ENCODE measurements at places on chromosomes 3 and 15.

DNA sequence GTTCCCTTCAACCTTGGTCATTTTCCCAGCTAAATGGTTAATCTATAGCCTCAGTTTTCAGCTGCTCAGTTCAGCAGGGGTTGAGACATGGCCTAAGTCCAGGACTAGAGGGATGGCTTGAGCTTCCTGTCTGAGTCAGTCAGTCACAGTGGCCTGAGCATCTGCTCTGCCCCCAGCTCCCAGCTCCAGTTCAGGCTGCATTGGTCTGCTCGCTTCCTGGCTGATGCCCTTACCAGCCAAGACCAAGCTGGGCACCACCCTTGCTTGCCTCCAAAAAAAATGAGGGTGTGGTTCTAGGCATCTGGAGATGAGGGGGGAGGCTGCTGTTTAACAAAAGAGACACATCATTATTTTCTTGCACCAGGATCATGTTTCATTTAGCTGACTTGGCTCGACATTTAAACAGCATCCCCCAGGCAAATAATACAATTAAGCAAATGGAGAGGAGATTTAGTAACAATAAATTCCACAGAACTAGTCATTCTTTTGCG is 70.7 kb downstream of the WNT5A start:
- peak; percentile 79 for DNase-seq

- no peak for DNase-seq
Measured at GRCh38 chr3:181932039-181932438, 220.3 kb downstream of the SOX2 start.

- DNase-seq: no peak
Measured at GRCh38 chr3:12822725-12823373, 18.5 kb downstream of the RPL32 start.

DNA sequence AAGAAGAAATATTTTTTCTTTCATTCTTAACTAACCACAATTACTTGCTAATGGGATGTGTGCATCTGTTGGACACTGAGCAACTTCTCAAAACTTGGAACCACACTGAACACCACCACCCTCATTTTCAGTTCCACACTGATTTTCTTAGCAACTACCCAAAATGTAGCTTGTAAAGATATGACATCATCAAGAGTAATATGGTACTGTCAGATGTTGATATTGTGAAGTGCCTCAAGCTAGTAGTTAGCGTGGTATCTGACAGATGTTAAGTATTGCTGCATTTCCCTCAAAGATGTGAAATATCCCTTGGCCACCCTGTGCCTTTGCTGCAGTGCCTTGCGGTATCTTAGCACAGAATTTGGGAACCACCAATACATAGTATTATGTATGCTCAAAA is 9.3 kb downstream of the RFTN1 start:
- DNase-seq: peak; percentile 62

DNA sequence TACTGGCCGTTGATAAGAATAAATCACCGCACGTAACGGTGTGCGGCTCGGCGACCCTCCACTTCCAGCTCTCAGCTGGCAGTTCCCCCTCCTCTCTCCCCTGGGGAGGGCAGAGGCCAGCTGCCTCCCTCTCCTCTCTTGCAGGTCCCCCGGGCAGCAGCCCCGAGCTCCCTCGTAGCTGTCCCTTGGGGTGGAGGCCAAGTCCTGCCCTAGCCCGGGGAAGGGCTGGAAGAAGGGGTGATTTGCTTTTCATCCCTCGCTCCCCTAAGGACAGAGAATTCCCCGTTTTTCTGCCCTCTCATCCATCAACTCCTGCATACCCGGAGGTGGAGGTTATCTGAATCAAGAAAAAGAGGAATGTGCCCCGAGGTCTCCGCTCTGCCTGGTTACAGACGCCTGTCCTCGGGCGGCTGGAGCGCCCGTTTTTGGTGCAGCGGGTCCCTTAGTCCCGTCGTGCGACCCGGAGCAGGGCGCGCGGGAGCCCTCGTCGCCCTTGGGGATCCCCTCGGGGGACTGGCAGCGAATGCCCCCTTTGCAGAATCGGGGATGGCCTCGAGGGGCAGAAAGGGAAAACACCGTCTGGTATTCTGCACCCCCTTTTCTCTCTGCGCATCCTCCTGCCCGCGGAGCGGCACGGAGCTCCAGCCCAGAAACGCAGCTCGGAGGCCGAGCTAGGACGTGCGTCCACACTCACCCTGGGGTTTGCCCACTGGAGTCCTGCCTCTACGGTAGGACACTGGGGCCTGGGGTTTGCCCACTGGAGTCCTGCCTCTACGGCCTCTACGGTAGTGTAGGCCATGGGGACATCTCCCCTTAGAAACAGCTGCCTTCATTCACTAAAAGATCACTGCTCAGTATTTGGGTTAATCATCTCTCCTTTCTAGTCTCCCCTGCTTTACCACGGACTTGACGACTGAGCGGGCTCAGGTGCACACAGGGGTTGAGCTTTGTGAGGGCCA is 2.2 kb downstream of the PTPRG start:
- DNase-seq: no peak

DNA sequence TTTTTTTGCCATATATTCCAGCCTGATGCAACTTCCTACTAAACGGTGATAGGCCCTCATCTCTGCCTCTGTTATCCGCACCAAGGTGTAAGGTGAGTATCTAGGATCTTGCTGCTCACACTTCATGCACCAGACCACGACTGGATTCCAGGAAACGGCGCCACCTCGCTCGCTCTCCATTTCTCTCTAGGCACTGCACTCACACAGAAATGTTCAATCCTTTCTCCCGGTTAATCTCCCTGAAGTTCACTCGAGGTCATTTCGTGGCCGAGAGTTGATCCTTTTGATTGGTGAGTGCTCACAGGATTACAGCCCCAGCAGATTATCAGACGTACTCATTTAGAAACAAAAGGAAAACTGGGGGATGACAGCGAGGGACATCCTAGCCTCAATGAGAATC is 28.1 kb downstream of the MCF2L2 start:
- no peak for DNase-seq

- no peak for DNase-seq
Measured at GRCh38 chr3:61094608-61095007, 156.6 kb downstream of the FHIT start.

DNA sequence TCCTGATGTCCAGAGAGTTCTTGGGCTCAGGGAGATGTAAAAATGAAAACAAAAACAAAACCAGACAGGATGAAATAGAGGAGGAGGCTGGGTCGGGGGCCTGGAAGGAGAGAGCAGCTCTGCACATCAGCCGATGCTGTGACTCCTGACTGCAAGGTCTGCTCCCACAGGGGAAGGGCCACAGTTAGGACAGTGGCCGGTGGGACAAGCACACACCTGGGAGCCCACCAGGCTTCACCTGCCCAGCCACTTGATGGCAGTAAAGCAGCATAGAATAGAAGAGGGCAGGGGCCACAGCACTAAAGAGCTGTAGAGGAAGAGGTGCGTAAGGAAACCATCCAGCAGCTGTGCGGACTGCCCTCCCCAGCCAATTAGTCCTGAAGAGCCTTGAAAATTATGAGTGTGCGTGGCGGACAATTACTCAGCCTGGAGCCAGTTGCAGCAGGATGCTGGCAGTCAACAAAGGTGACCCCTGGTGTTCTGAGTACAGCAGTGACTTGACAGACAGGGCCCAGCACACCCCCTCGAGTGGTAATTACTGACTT is 29.8 kb downstream of the ALS2CL start:
- no peak for DNase-seq

GRCh38 chr15:98231696-98232440 is 271.4 kb downstream of the ARRDC4 start:
- DNase-seq: peak; percentile 14

GRCh38 chr15:80264031-80264430 is 12.0 kb upstream of the CTXND1 start:
- DNase-seq: no peak

DNA sequence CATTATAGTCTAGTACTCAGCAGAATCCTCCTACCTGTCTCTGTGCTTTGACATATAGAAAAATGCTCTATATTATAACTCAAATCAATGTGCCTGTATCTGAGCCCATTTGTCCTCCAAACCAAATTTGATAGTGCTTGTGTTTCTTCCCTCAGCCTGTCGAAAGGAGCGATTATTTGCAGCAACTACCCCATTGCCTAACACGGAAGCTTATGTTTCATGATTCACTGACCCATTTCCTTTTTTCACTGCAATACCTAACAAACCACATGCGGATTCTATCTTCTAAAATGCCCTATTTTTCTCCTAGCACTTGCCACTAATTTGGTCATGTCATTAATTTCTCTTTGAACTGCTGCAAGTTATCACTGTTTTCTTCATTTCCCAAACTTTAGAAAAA is 1220.6 kb upstream of the CADM2 start:
- DNase-seq: no peak

GRCh38 chr3:52596658-52597265 is 60.4 kb downstream of the UQCC5 start:
- DNase-seq: no peak

GRCh38 chr3:9552252-9552999 is 1.2 kb downstream of the LHFPL4 start:
- DNase-seq: peak; percentile 7

- no peak for DNase-seq
Measured at GRCh38 chr3:77931255-77932009, 891.5 kb downstream of the ROBO2 start.

GRCh38 chr15:38243278-38244055 is 9.2 kb upstream of the SPRED1 start:
- no peak for DNase-seq

GRCh38 chr15:71133747-71134472 is 18.6 kb downstream of the THSD4 start:
- no peak for DNase-seq

DNA sequence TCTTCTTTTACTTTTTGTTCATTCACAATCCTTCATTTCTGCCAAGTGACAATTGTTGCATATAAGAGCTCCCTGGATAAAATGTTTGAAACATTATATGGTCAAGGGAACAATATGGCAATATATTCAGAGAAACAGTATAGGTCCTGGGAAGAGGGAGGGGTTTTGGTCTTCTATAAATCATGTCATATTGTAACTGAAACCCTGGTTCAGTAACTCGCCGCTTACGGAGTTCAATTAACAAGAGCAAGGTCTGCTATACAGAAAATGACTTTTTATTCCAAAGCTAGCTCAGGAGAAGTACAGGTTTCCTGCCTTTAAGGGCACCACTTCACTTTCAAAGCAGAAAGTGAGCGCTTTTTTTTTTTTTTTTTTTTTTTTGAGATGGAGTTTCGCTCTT is 522.1 kb upstream of the TGFBR2 start:
- no peak for DNase-seq

DNA sequence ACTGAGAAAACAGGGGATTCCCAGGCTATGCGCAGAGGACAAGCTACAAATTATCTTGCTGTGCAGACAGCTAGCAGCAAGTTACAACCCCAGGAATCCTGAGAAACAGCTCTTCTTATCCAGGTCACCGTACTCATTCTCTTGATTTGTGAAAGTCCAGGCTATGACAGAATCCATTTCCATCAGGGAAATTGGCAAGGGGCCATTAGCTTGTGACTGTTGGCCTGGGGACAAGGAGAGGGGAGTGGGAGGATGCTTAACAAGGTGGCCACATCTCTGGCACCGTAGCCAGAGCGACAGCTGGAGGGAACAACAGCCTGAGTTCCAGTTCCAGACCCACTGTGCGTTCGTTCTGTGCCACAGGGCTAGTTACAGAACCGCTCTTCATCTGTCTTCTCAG is 44.9 kb upstream of the PLXNA1 start:
- no peak for DNase-seq

- no peak for DNase-seq
Measured at GRCh38 chr3:150480877-150481276, 65.4 kb downstream of the SERP1 start.

All from GM04504 (cell line).